ENCODE measurements at places on chromosomes 16 and 17.
A peak's percentile ranks its signal among the peaks of the same experiment; 100 is the strongest.

DNA sequence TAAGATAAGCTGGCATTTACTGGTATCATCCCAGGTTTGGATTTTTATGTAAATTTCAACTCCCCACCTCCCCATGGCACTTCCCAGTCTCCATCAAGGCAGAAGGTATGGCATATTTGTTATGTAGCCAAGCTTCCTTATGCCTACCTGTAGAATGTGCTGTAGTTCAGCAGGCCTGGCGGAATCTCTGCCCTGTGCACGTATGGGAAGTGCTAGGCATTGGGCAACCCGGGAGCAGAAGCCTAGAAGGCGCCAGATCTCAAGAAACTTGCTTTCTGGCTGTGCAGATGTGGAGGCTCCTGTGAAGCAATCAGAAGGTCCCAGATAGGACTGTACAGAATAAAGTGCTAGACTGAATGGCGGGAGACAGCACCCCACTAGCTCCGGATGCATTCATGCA lies 64.7 kb downstream of the SNX20 start:
- H3K4me3 ChIP-seq: no peak overlapping the region
- H3K36me3 ChIP-seq: no peaks in the 10 kb centered on the region
- H3K27ac ChIP-seq: peak overlapping the region; percentile 52
- H3K27me3 ChIP-seq: no peaks in the 10 kb centered on the region

GRCh38 chr16:67674851-67675578 lies 8.4 kb downstream of the C16orf86 start:
- peaks cover 71% of the 10 kb centered on the region for H3K4me1 ChIP-seq
- H3K4me3 ChIP-seq: no peak overlapping the region
- H3K27me3 ChIP-seq: no peaks in the 10 kb centered on the region
- peak overlapping the region; percentile 70 for H3K27ac ChIP-seq
- no peak for DNase-seq

- no peak for DNase-seq
- no peak overlapping the region for H3K27ac ChIP-seq
- H3K4me1 ChIP-seq: no peaks in the 10 kb centered on the region
- H3K27me3 ChIP-seq: peaks cover 71% of the 10 kb centered on the region
Observed at GRCh38 chr17:66988069-66988798, 23.7 kb downstream of the CACNG4 start.

- no peaks in the 10 kb centered on the region for H3K36me3 ChIP-seq
- DNase-seq: no peak
Observed at GRCh38 chr17:13725288-13725990, 123.7 kb upstream of the HS3ST3A1 start.

GRCh38 chr17:72393553-72393952 lies 272.7 kb downstream of the SOX9 start:
- H3K4me1 ChIP-seq: no peaks in the 10 kb centered on the region
- H3K4me3 ChIP-seq: no peak overlapping the region
- H3K36me3 ChIP-seq: no peaks in the 10 kb centered on the region
- no peaks in the 10 kb centered on the region for H3K27me3 ChIP-seq

DNA sequence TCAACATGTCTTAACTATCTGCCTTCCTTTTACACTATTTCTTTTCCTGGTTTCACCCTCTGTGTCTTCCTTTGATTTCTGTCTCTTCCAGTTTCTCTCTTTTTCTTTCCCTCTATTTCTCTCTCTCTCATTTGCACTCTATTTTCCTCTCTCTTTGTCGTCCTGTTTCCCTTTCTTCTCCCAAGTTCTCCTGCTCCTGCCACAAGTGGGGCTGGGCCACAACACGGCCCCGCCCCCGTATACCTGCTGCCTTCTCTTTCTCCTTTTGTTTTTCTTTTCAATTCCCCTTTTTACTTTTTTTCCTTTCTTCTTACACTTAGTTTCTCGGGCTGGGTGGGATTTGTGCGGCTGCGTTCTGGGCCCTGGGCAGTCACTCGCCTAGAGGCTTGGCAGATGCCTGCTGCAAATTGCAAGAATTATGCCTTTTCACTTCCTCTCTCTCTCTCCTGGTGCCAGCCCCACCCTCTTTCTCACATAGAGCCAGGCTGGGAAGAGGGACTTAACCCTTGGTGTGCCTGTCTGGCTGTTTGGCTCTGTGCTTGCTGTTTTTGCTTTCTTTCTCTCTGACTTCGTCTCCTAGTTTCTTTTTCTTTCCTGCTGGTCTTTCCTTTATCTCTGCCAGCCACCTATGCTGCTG lies 2139.4 kb downstream of the TP53TG3F start:
- H3K36me3 ChIP-seq: no peaks in the 10 kb centered on the region
- peak overlapping the region; percentile 91 for H3K27ac ChIP-seq
- no peaks in the 10 kb centered on the region for H3K27me3 ChIP-seq
- peak overlapping the region; percentile 20 for H3K4me3 ChIP-seq
- DNase-seq: no peak

GRCh38 chr16:19114359-19115147 lies 789 bp downstream of the ITPRIPL2 start:
- no peaks in the 10 kb centered on the region for H3K27me3 ChIP-seq
- H3K36me3 ChIP-seq: no peaks in the 10 kb centered on the region
- H3K27ac ChIP-seq: peak overlapping the region; percentile 99
- peak overlapping the region; percentile 82 for H3K4me3 ChIP-seq
- DNase-seq: no peak
- peaks cover 71% of the 10 kb centered on the region for H3K4me1 ChIP-seq

GRCh38 chr16:66604376-66605176 lies at the start of gene CMTM3:
CMTM3 (plus strand) TSS chr16:66604704; CDS start chr16:66604806, 102 bp downstream.
- H3K36me3 ChIP-seq: peaks cover 9% of the 10 kb centered on the region
- peak within 1 kb of the TSS; percentile 87 for H3K4me3 ChIP-seq
- H3K27ac ChIP-seq: peak within 1 kb of the TSS; percentile 76
- peaks cover 56% of the 10 kb centered on the region for H3K4me1 ChIP-seq
- DNase-seq: no peak

GRCh38 chr16:62711797-62712196 lies 675.6 kb upstream of the CDH8 start:
- H3K27ac ChIP-seq: no peak overlapping the region
- DNase-seq: no peak
- H3K4me1 ChIP-seq: no peaks in the 10 kb centered on the region
- H3K36me3 ChIP-seq: no peaks in the 10 kb centered on the region

- no peaks in the 10 kb centered on the region for H3K4me1 ChIP-seq
- H3K36me3 ChIP-seq: no peaks in the 10 kb centered on the region
- H3K27ac ChIP-seq: no peak within 1 kb of the TSS
- DNase-seq: no peak
Observed at GRCh38 chr17:41065829-41066624, at the start of gene KRTAP2-4. KRTAP2-4 (minus strand) TSS chr17:41065879; CDS start chr17:41065845, 34 bp downstream.

- no peaks in the 10 kb centered on the region for H3K36me3 ChIP-seq
- peaks cover 86% of the 10 kb centered on the region for H3K4me1 ChIP-seq
- H3K27ac ChIP-seq: peak overlapping the region; percentile 88
- DNase-seq: no peak
- no peak overlapping the region for H3K4me3 ChIP-seq
Observed at GRCh38 chr17:59853168-59853918, 39.4 kb downstream of the TUBD1 start.

- H3K4me3 ChIP-seq: peak overlapping the region; percentile 58
- no peak for DNase-seq
- peaks cover 75% of the 10 kb centered on the region for H3K4me1 ChIP-seq
Observed at GRCh38 chr17:77451245-77451893, 310.6 kb downstream of the SEC14L1 start.

Measured in esophagus squamous epithelium (tissue), 5 donors.